ENCODE measurements at places on chromosomes 4 and X. TPM values are rescaled to one million over a fixed set of nuclear protein-coding genes. Genes with fewer than 3 reads are reported as not detected.

The PDGFRA gene
- 0.13 TPM for total RNA-seq

The WDR17 gene
- 0.05 TPM for total RNA-seq

The MTNR1A gene
- total RNA-seq = not detected

The DGAT2L6 gene
- not detected for total RNA-seq

The FMR1 gene
- total RNA-seq = 12.8 TPM

The CXorf65 gene
- total RNA-seq = not detected

The SLC16A2 gene
- total RNA-seq = 0.39 TPM

The AREG gene
- 0.74 TPM for total RNA-seq

The SERPINA7 gene
- not detected for total RNA-seq

The AGTR2 gene
- total RNA-seq = not detected

The AADAT gene
- total RNA-seq = 1.1 TPM

The PDLIM3 gene
- 35.4 TPM for total RNA-seq

The SCML2 gene
- total RNA-seq = 1.6 TPM

The GPR78 gene
- not detected for total RNA-seq

The TCEAL2 gene
- total RNA-seq = not detected

The SPANXA1 gene
- not detected for total RNA-seq

The FAM50A gene
- 57.8 TPM for total RNA-seq

Data from mammary microvascular endothelial cell (primary cell).